ENCODE measurements at places on chromosomes 6 and 20.
A peak's percentile ranks its signal among the peaks of the same experiment; 100 is the strongest.

DNA sequence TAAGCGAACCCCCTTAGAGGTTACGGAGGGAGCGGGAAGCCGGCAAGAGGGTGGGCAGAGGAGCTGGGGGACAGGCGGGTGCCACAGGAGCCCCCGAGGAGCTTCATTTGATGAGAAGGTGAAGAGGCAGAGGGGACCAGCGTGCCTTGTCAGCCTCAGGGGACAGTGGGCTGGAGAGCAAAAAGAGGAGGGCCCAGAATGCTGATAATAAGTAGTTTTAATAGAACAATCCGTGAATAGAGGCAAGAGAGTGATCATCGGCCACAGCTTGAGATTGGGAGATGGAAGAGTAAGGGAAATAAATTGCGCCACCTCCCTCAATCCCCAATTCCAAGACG, 1.3 kb downstream of the COL19A1 start:
- no peak for DNase-seq

DNA sequence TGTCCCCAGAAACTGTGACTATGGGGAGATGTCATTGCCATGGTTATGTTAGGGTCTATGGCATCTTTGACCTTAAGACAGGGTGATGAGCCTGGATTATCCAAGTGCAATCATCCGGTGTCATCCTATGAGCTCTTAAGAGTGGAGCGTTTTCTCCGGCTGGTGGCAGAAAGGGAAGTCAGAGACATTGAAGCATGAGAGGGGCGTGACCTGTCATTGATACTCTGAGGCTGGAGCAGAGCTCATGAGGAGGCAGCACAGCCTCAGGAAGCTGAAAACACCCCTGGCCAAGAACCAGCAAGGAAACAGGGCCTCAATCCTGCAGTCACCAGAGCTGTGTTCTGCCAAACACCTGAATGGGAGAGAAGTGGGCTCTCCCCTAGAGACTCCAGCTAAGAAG, 59.6 kb downstream of the ANKRD60 start:
- DNase-seq, result no peak

DNA sequence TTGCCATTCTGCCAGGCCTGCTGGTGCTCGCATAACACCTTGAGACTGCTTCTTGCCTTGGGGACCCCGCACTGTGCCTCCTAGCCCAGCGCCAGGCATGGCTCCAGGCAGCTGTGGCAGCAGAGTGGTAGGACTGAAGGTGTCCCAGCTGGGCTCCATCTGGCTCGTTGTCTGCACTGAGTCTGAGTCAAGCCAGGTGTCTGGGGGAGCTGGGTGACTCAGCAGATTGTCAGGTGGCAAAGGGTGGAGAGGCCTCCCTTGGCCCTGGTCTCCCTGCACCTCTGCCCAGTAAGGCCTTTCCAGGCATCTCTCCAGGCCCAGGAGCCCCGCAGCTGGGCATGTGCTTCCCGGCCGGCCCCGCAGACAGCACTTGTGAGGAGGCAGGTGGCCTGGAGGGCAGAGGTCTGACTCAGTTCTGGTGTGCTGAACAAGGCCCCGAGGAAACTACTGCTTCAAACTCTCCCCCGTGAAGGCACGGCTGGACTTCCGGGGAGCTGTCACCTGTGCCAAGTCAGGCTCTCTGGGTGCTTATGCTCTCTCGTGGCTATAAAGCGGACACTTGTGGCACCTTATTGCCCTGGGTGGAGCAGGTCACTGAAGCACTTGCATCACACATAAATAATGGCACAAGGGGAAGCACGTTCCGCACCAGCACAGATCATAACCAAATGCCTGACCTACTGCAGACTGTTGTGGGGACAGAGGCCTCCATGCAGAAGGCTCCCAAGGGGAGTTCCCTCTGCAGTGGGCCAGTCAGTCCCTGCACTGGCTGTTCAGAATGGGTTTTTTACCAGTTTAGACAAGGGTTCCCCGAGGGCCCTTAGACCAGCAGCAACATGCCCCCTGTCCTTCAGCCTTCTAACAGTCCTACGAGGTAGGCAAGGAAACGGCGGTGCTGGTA, 27.5 kb downstream of the FOXC1 start:
- DNase-seq, result no peak

GRCh38 chr6:74991573-74992332, 214.1 kb downstream of the COL12A1 start:
- DNase-seq, result no peak

- DNase-seq, result no peak
Measured at GRCh38 chr6:41727705-41728072, 7.7 kb downstream of the TFEB start.

DNA sequence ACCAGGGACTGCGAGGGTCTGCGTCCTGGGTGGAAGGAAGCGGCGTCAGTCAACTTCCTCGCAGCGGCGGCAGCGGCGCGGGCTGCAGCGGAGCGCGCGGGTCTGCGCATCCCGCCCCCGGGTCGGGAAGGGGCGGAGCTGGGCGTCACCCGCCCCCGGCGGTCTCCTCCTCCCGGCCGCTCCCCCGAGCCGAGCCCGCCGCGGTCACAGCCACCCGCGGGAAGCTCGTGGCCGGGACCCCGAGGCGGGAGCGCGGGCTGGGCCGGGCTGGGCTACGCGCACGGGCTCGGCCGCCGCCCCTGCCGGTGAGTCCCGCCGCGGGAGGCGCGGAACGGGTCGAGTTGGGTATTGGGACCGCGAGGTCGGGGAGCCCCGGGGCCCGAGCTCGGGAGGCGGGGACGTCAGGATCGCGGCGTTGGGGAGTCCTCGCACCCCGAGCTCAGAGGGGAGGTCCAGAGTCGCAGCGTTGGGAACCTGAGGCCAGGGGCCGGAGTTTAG, at the start of gene PAQR8:
PAQR8 (plus strand) TSS at position 207 of the 498 bp plus-strand sequence. CDS start 41,063 bp downstream, outside the sequence.
- DNase-seq, result peak; percentile 93

DNA sequence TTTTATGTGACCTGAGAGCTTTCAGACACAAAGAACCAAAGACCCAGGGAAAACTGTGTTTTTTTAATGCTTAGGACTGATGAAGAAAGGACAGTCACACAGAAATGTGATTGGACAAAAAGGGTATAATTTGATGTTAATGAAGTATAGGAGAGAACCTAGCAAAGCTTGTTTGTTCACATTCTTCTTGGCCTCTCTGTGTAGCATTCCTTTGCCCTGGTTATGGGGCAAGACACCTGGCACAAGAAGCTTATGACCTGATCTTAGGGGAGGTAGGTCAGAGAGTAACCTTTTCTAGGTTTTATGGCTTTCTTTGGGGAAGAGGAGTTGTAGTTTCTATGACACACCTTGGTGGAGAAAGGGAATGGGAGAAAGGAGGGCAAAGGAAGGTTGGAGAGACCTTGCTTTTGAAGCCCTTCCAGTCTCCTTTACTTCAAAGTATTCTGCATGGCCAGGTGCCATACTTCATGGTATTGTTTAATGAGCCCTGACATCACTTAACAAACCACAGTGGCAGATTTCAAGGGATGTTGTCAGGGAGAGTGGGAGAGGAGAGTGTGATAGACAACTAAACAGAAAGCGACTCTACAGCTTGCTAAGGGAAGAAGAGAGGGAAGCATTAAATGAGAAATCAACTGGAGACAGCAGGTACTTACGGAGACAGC, 701.8 kb upstream of the FLRT3 start:
- no peak for DNase-seq
